ENCODE measurements at places on chromosomes 7 and 10.

DNA sequence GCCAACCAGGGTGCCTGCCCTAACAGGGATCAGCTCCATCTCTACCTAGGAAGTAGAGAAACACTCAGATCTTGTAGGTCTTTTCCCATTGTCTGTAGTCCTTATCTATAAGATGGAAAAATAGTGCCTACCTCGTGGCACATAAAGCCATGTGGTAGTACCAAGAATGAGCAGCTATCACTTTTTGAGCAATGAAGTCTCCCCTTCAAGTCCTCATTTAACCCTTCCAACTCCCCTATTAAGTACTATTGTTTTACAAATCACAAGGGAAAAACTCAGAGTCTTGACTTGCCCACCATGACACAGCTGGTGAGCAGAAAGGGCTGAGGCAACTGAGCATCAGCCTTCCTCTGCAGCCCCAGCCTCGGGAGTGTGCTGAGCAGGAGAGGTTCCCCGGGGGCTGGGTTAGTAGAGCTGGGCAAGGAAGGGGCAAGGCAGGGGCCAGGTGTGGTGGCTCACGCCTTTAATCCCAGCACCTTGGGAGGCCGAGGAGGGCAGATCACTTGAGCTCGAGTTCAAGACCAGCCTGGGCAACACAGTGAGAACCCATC is 3.3 kb downstream of the FRAT2 start:
- DNase-seq, result no peak

- no peak for DNase-seq
Measured at GRCh38 chr10:86959737-86960002, 1.3 kb downstream of the SNCG start.

DNA sequence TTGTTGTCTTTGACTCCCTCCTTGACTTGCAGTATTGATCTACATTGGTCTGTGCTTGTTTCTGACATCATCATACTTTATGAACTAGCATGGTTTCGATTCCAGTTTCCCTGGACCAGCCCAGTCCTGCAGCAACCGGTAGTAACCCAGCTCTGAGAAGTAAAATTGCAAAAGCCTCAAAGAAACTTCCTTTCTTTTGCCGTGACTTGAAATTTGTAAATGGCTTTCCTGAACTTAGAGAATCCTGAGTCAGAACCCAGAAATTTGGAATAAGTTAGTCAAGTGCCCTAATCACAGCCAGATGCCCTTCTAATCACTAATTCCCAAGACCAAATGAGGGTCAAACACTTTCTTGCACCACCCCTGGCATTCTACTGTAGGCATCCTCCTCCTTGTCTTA is 15.0 kb downstream of the TAS2R60 start:
- no peak for DNase-seq

DNA sequence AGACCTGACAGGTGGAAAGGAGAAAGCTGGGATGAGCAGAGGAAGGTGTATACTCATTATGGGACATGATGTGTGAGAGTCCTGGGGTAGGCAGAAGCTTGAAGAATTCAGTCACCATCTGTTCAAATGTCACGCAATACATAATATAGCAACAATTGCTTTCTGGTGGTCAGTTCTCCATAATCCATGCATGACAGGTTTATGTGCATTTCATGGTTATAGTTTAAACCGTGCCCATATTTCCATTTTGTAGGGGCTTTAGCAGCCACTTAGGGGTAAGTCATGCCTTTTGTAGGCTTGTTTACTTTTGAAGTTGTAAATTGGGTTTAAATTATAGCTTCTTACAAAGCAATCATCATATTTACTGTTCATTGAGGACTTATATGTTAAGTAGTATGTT is 158.8 kb downstream of the NXPH1 start:
- DNase-seq, result no peak

DNA sequence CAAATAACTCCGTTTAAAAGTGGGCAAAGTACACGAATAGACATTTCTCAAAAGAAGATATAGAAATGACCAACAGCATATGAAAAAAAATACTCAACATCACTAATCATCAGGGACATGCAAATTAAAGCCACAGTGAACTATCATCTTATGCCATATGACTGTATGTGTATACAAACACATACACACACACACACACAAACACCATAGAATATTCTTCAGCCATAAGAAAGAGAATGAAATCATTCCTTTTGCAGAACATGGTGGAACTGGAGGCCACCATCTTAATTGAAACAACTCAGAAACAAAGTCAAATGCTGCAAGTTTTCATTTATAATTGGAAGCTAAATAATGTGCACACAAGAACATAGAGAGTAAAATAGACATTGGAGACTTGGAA is 1019.4 kb downstream of the KCNMA1 start:
- DNase-seq, result no peak

DNA sequence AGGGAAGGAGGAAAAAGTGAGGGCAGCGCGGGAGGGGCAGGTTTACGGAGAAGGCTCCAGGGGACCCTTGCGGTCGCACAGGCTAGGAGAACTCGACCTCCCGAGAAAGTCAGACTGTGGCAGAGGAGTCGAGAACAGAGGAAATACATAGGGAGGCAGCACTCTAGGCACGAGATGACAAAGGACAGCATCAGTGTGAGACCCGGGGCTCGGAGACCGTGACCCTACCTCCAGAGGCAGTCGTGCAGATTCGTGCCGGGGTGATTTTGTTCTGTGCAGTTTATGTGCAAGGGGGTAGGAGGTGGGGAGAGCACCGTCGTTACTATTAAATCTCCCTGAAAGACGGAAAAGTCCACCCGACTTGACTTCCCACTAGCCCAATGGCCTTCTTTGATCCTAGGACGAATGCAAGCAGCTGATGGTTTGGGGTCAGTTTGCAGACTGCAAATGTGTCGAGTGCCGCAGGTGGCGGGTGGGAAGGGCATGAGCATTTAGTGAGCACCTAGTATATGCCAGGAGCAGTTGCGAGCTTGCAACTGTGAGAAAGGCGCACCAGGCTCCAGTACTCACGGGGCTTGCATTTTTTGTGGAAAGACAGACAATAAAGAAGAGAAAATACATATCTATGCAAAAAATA is 674 bp upstream of the OSBPL3 start:
- DNase-seq, result no peak

DNA sequence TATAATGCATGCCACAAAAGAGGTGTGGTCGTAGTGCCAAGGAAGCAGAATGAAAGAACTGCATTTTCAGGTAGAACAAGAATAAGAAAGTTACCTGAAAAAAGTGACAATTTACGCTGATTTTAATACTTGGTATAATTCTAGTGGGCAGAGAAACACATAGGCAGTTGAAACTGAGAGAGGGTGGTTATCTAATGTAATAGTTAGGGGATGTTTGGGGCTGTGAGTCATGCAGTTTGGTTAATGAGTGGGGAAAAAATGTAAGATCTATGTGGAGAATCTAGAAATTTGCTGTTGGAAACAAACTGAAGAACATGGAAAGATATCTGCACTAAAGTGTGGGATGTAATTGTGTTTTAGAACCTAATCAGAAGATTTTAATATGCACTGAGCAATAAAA is 33.7 kb downstream of the ZNF37A start:
- DNase-seq, result no peak

DNA sequence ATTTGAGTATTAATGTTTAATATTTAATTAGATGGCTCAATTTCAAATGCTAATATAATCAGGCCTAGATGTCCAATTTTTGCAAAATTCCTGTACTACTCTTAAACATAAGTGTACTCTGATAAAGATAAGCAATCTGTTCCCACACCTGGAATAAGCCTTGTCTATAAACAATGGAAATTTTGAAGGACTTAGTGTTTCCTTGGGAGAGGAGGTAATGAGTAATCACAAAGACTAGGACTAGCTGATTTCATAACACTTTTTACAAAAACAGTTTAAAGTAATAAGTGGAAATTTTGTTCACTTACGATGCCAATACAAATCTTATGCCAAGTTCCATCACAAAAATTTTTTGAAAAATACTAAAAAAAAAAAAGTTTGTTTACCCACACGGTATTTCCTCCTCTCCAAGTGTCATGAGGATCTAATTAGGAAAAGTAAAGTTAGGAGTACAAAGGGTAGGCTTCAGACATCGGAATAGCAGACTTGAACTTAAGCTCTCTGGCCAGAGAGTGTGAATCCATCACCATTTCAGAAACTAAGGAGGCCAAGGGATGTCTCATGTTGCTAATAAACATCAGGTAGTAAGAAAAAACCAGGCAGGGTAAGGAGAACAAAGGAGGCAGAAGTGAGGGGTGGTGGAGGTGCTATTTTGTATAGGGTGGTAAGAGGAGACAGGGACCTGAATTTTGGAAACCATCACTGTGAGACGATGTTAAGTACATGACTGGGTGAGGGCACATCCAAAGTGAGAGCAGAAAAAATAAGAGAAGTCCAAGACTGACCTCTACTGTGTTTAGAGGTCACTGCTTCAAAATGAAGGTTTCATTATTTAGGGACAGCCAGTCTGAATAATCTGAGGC is 61.3 kb downstream of the RAPGEF5 start:
- DNase-seq, result no peak

GRCh38 chr10:27911539-27911938 is 87.3 kb downstream of the ODAD2 start:
- DNase-seq, result no peak

DNA sequence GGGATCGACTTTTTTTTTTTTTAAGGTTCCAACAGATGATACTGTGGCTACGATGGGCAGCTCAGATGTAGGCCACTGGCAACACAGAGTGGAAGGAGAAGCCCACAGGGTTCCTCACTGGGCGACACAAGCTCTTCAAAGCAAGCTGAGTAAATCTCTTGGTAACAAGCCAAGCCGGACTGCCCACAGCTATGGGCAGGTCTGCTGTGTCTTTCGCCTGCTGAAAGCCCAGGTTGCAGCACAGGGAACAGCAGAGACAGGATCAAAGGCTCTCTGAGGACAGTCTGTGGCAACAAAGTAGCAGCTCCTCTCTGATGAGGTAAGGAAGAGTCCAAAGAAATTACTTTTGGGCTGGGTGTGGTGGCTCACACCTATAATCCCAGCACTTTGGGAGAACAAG is 83.6 kb downstream of the KCNMA1 start:
- no peak for DNase-seq
